ENCODE measurements at places on chromosomes 4 and X. TPM values are rescaled to one million over a fixed set of nuclear protein-coding genes. Genes with fewer than 3 reads are reported as not detected.

LEF1 gene
- 0.54 TPM for total RNA-seq

WAS gene
- 0.82 TPM for total RNA-seq

RAB9A gene
- 15.3 TPM for total RNA-seq

VEGFC gene
- total RNA-seq: 15.7 TPM

ZNF674 gene
- total RNA-seq: 7.2 TPM

NONO gene
- 527 TPM for total RNA-seq

LRIT3 gene
- 0.05 TPM for total RNA-seq

FAM133A gene
- not detected for total RNA-seq

NSUN7 gene
- total RNA-seq: 1.1 TPM

ACE2 gene
- total RNA-seq: not detected

PPP3CA gene
- total RNA-seq: 31.0 TPM

COX7B2 gene
- total RNA-seq: not detected

TMEM271 gene
- total RNA-seq: not detected

HSPA4L gene
- total RNA-seq: 21.5 TPM

PCSK1N gene
- total RNA-seq: 17.8 TPM

GABRE gene
- total RNA-seq: 0.18 TPM

GLRA3 gene
- not detected for total RNA-seq

MAGEB1 gene
- not detected for total RNA-seq

CXorf49 gene
- not detected for total RNA-seq

VCX3B gene
- total RNA-seq: not detected

SLC10A4 gene
- 1.2 TPM for total RNA-seq

CFAP47 gene
- total RNA-seq: 0.05 TPM

ATG4A gene
- 13.7 TPM for total RNA-seq

GPR173 gene
- 0.13 TPM for total RNA-seq

FAT4 gene
- total RNA-seq: 11.8 TPM

LRCH2 gene
- 0.13 TPM for total RNA-seq

PNMA6A gene
- total RNA-seq: 7.4 TPM

RPS6KA6 gene
- 0.05 TPM for total RNA-seq

ERCC6L gene
- total RNA-seq: 17.3 TPM

LUZP4 gene
- total RNA-seq: not detected

CXorf51B gene
- total RNA-seq: not detected

PPEF2 gene
- not detected for total RNA-seq

SASH3 gene
- 0.33 TPM for total RNA-seq

GAB1 gene
- 2.8 TPM for total RNA-seq

ZNF711 gene
- 3.1 TPM for total RNA-seq

CYSLTR1 gene
- not detected for total RNA-seq

ENPP6 gene
- not detected for total RNA-seq

MAB21L2 gene
- total RNA-seq: not detected

HTN1 gene
- not detected for total RNA-seq

CDS1 gene
- total RNA-seq: 16.1 TPM

GPR82 gene
- not detected for total RNA-seq

EOLA2 gene
- 75.0 TPM for total RNA-seq

HELT gene
- total RNA-seq: not detected

TCEAL1 gene
- total RNA-seq: 31.7 TPM

S100P gene
- 2.3 TPM for total RNA-seq

MTM1 gene
- total RNA-seq: 24.0 TPM

USP17L24 gene
- not detected for total RNA-seq

UGT8 gene
- 2.1 TPM for total RNA-seq

TACR3 gene
- total RNA-seq: 0.08 TPM

CLNK gene
- not detected for total RNA-seq

PRPS2 gene
- 28.4 TPM for total RNA-seq
